ENCODE measurements at places on chromosomes 12 and 14.

- no peak for ATAC-seq
Observed at GRCh38 chr12:53507603-53507885, 260 bp upstream of the NPFF start.

DNA sequence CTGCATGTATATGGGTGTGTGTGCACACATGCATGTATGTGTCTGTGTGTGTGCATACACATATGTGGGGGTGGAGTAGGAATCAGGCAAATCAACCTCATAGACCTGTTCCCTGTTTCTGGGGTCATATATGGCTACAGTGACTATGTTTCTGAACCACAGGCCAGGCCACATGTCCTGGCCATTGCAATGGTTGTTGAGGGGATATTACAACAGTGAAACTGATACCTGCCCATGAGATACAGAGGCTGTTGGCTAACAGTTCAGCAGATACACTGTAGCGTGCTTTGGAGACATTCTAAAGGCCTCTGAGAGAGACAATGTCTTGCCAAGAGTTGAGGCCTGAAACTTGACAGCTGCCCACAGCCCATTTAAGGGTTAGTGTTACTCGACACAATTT is 47.3 kb upstream of the FOS start:
- ATAC-seq = no peak

DNA sequence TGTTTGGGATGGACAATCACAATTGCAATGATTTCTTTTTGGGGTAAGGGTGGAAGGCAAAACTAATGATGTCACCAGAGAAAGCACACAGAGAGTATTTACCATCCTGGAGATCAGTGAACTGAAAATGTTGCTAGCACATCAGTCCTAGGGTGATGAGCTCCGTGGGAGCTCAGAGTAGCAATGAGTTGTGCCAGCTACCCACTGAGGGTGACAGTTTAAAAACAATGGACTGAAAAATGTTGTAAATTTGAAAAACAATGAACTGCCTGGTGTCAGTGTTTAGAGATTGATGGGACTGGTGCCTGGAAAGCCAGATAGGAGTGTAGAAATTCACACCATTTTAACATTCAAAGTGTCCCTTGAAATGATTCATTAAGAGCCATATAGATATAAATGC is 198.5 kb downstream of the ATP23 start:
- ATAC-seq = no peak

DNA sequence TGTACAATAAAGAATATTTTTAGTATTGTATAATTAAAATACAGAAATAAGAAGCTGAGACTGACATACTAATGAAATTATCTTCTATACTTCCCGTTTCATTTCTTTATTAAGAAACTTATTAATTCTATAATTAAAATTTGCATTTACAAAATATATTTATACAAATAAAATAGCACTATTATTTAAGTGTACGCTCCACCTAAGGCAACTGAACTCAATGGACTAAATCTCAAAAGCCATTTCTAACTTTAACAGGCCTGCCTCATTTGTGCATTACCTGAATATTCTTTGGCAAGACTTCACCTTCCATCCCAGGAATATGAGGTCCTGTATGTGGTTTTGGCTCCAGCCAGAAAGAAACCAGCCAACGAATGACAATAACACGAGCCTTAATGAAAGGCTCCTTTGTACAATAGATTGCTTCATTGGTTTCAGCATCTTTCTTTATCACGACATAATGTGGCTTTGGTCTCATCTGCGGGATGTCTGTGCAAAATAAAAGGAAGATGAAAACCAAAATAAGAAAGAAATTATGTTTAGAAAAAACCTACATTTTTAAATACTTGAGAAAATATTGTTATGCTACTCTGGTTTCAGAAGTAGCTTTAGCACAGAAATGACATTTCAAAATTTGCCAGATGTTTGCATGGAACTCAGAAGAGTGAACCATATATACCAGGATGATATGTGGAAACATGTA is 58.7 kb downstream of the RALGAPA1 start:
- no peak for ATAC-seq

GRCh38 chr14:46920542-46920941 is 269.0 kb upstream of the RPL10L start:
- no peak for ATAC-seq

DNA sequence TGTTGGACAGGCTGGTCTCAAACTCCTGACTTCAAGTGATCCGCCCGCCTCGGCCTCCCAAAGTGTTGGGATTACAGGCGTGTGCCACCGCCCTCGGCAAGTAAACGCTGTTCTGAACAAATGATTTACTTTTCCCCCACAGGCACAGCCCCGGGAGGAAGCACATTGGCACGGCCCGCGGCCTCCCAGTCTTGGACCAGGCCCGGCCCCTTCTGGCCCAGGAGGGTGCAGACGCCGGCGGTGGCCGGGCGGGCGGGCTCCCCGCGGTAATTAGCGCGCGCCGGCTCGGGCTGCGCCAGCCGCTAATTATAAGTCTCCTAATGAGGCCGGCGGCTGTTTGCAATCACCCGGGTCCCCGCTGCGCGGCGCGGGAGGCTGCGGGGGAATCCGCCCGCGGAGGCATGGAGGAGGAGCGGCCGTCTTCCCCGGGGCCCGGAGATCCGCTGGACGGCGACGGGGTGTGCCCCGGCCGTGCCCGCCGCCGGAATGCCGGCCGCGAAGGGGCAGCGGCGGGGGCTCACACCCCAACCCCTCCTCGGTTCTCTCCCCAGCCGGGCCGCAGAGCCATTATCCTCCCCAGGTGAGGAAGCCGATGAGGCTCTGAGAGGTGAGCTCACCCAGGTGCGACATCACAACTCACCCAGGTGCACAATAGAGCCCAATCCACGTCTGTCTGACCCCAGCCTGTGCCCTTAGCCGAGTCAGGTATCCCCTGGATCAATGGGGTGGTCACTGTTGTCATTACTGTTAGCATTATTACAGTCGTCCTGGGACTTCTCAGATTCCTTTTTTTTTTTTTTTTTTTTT is 3.3 kb upstream of the POP5 start:
- peak; percentile 26 for ATAC-seq

Measured in esophagus mucosa (tissue), 1 donor.